ENCODE measurements at places on chromosomes 5 and 9.

- no peak for DNase-seq
- no peaks in the 10 kb centered on the region for H3K27me3 ChIP-seq
- no peak overlapping the region for H3K27ac ChIP-seq
- no peaks in the 10 kb centered on the region for H3K36me3 ChIP-seq
- no peak overlapping the region for H3K4me3 ChIP-seq
Observed at GRCh38 chr5:88886746-88887341, 3.9 kb upstream of the MEF2C start.

GRCh38 chr9:68998385-68998784 lies 15.5 kb downstream of the PRKACG start:
- H3K27ac ChIP-seq = no peak overlapping the region
- DNase-seq = no peak
- H3K4me3 ChIP-seq = no peak overlapping the region
- no peaks in the 10 kb centered on the region for H3K4me1 ChIP-seq
- H3K27me3 ChIP-seq = no peaks in the 10 kb centered on the region
- H3K36me3 ChIP-seq = no peaks in the 10 kb centered on the region

DNA sequence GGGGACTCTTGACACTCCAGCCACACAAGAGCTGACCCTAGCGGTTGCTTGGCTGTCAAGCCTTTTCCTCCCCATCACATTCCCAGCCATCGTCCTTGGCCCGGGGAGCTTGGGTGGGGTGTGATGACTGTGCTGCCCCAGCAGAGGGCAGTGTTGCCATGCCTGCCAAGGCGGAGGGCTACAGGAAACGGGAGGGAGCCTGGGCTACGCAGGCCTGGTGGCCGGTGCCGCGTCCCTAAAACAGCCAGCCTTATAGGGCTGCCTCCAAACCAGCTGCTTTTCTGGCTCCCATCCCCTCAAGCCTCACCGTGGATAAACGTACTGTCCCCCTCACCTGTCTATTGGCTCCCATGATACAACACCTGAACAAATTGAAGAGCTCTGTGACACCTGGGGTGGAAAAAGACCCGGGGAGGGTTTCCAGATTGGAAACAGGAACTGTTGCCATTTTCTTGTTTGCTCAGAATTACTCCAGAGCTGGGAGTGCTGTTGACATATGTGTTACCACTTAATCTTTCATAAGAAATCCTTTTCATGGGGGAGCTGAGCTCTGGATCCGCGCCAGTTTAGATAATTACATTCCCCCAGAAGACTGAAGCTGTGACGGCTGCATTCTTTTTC lies 72.8 kb upstream of the ASTN2 start:
- H3K27me3 ChIP-seq = no peaks in the 10 kb centered on the region
- DNase-seq = peak; percentile 93
- no peak overlapping the region for H3K4me3 ChIP-seq

DNA sequence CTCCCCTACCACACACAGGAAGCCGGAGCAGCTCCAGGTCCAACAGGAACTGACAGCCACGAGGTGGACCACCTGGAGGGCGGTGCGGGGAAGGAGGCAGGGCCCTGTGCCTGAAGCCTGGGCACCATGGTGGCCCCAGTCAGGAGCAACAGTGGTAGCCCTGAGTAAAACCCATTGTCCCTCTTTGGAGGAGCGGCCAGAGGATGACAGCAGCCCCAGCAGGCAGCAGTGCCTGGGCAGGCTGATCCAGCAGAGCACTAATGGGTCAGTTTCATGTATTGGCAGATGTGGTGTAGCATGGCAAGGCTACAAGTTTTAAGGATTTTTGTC lies 47.7 kb upstream of the GARNL3 start:
- no peaks in the 10 kb centered on the region for H3K27me3 ChIP-seq
- no peak for DNase-seq
- no peaks in the 10 kb centered on the region for H3K4me1 ChIP-seq
- no peak overlapping the region for H3K4me3 ChIP-seq
- no peaks in the 10 kb centered on the region for H3K36me3 ChIP-seq

- no peak for DNase-seq
- H3K27ac ChIP-seq = no peak overlapping the region
- no peaks in the 10 kb centered on the region for H3K36me3 ChIP-seq
- no peaks in the 10 kb centered on the region for H3K4me1 ChIP-seq
- H3K27me3 ChIP-seq = no peaks in the 10 kb centered on the region
Observed at GRCh38 chr9:126470241-126470993, 143.3 kb upstream of the LMX1B start.

DNA sequence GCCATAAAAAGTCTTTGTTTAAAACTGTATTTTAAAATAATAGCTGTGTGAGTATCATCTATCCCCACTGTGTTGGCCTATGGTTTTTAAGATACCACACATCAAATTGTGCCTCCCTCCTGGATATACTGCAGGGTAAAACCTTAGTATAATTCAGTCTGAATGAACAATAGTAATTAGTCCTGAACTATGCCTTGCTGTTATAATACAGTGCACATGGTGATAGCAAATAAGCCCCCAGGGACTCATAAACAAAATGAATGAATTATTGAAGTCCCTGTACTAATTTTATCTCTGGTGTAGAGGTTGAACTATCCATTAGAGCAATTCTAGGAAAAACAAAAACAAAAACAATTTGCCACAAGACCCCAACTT lies 142.7 kb upstream of the ADAMTSL1 start:
- H3K4me3 ChIP-seq = no peak overlapping the region
- no peak for DNase-seq
- no peaks in the 10 kb centered on the region for H3K36me3 ChIP-seq
- H3K4me1 ChIP-seq = no peaks in the 10 kb centered on the region

GRCh38 chr5:124839371-124839998 lies 93.0 kb upstream of the ZNF608 start:
- H3K27me3 ChIP-seq = no peaks in the 10 kb centered on the region
- H3K4me3 ChIP-seq = no peak overlapping the region
- DNase-seq = no peak
- no peaks in the 10 kb centered on the region for H3K36me3 ChIP-seq

- H3K4me1 ChIP-seq = no peaks in the 10 kb centered on the region
- no peaks in the 10 kb centered on the region for H3K36me3 ChIP-seq
- no peaks in the 10 kb centered on the region for H3K27me3 ChIP-seq
- H3K27ac ChIP-seq = no peak overlapping the region
Observed at GRCh38 chr9:104833696-104834095, 69.8 kb downstream of the NIPSNAP3B start.

DNA sequence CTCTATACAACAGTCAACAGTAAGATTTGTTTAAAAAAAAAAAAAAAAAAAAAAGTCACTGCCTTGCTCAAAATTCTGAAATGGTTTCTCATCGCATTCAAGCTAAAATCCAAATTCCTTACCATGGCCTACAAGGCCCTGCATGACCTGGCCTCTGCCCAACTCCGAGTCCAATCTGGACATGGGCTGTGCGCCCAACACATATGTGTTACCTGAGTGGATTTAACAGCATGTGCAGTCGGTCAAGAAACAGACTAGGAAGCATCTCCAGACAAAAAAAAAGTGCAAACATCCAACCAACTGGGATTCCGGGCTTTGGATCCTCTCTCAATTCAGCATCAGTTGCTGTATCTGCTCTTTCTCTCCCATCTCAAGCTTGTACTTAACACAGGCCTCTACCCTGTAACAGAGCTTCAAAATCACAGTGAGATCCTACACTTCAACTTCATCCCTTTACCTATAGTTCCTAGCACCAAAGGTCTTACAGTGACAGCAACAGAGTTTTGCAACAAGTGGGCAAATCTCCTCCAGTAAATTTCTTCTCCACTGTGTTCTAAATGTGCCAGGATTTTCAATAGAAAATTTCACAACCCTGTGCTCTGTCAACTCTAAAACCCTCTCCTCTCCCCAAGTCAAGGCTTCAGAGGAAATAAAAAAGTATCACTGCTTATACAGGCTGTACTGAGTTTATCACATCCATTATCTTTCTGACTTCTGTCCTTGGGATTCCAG lies 19.6 kb downstream of the ZNF608 start:
- DNase-seq = no peak
- H3K36me3 ChIP-seq = no peaks in the 10 kb centered on the region
- H3K27me3 ChIP-seq = no peaks in the 10 kb centered on the region
- H3K27ac ChIP-seq = no peak overlapping the region
- H3K4me3 ChIP-seq = no peak overlapping the region

DNA sequence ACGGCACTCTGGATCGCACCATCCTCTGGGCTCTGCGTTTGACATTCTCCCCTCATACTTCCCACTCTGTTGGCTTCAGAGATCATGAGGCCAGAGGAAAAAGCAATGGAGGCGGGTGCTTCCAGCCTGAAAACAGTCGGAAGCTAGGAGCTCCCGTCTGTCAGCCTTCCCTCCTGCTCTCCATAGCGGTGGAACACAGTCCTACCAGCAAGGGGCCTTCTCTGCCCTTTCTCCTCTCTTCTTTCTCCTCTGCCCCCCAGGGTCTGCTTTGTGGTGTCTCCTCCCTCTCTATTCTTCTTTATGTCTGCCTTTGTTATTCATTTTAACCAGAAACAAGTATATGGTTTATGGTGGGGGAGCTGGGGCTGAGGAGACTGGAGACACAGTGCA lies 152.5 kb upstream of the NFIB start:
- no peaks in the 10 kb centered on the region for H3K36me3 ChIP-seq
- H3K27me3 ChIP-seq = no peaks in the 10 kb centered on the region
- H3K4me3 ChIP-seq = no peak overlapping the region
- no peak for DNase-seq
- H3K4me1 ChIP-seq = no peaks in the 10 kb centered on the region

DNA sequence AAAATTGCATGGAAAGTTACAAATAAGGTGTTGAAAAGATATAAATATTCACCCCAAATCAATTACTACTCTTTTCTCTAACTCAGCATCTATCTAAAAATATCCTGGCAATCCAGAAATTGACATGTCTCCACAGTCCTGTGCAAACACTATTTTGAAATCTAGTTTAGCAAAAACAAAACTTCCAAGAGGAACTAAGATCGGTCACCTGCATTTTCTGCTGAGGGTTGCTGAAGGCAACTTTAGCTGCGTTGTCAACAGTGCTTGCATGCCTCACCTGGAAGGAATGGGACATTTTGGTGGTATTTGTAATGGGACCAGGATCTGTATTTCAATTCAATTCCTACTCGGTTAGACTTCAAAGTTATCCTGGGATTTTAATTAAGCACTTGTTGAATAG lies 398.3 kb downstream of the NTRK2 start:
- H3K27ac ChIP-seq = no peak overlapping the region
- H3K4me3 ChIP-seq = no peak overlapping the region
- H3K4me1 ChIP-seq = no peaks in the 10 kb centered on the region
- no peak for DNase-seq

DNA sequence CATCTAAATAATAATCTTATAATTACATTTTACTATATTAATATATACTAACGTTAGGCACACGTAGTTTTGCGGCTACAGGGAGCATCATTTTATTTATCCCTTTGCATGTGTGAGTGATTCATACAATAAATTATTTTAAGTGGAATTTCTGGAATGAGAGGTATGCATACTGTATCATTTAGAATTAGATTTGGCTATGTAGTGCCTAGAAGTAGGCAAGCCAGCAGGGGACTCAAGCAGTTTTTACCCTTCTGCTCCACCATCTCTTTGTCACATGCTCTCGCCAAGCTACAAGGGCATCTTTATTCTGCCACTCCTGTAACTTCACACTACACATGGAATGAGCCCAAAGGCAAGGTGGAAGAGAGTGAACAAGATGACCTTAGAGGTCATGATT lies 60.8 kb downstream of the MEGF10 start:
- H3K4me1 ChIP-seq = no peaks in the 10 kb centered on the region
- no peaks in the 10 kb centered on the region for H3K27me3 ChIP-seq
- no peaks in the 10 kb centered on the region for H3K36me3 ChIP-seq

GRCh38 chr5:74313896-74314295 lies 326.6 kb downstream of the ENC1 start:
- peaks cover 9% of the 10 kb centered on the region for H3K4me1 ChIP-seq
- no peaks in the 10 kb centered on the region for H3K36me3 ChIP-seq
- H3K27me3 ChIP-seq = no peaks in the 10 kb centered on the region
- no peak overlapping the region for H3K27ac ChIP-seq

DNA sequence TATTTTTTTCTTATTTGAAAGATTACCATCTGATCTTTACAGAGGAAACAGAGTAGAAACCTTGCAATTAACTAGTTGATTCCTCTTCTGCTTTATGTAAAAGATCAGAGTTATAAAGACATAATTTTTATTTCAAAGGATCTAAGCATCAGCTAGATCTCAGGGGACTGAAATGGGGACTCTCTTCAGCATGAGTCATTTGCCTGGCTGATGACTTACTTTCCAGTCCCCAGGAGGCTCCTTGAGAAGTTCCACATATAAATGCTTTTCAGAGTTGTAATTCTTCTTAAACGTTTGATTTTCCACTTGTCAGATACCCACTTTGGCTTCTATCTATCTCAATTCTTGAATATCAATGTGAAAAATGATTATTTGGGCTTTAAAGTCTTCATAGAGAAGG lies 389.4 kb downstream of the RAB3C start:
- no peak overlapping the region for H3K4me3 ChIP-seq
- no peaks in the 10 kb centered on the region for H3K4me1 ChIP-seq
- H3K27ac ChIP-seq = no peak overlapping the region
- H3K36me3 ChIP-seq = peaks cover 2% of the 10 kb centered on the region
- DNase-seq = no peak
- H3K27me3 ChIP-seq = no peaks in the 10 kb centered on the region

DNA sequence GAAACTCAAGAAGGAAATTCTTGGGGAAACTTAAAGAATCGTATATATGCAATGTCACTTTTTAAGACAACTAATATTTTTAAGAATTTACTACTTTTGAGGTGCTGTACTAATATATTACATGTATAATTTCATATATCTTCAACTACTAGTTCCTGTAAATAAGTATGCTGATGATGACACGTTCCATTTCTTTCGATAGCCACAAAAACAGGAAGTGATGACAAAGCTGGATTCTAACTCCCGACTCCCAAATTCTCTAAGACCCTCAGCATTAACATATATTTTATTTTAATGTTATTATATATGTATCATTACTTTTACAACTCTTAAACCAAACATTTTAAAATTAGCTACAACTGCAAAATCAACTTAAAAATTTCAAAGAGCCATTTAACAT lies 74.8 kb downstream of the STK32A start:
- no peak overlapping the region for H3K4me3 ChIP-seq
- DNase-seq = no peak
- no peak overlapping the region for H3K27ac ChIP-seq
- no peaks in the 10 kb centered on the region for H3K27me3 ChIP-seq

GRCh38 chr9:107690021-107690420 lies 200.5 kb upstream of the KLF4 start:
- no peaks in the 10 kb centered on the region for H3K36me3 ChIP-seq
- no peak overlapping the region for H3K4me3 ChIP-seq
- no peak overlapping the region for H3K27ac ChIP-seq
- no peaks in the 10 kb centered on the region for H3K27me3 ChIP-seq

DNA sequence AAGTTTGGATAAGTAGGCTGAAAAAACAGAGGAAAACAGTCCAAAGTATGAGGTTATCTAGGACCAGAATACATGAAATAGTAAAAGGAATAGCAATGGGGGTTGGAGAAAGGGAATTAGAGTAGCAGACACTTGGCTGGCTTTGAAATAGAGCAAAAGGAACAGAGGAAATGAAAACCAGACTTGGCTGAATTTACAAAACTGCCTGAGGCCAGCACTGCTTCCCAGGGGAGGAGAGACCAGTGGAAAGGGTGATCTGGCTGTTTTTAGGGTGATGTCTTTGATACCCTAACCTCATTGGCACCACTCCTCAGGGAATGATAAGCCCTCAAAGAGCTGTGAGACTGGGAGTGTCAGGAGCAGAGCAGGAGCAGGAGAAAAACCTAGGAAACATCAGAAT lies 413.4 kb upstream of the SLC30A5 start:
- H3K36me3 ChIP-seq = no peaks in the 10 kb centered on the region
- no peak overlapping the region for H3K4me3 ChIP-seq
- no peak overlapping the region for H3K27ac ChIP-seq
- peak; percentile 8 for DNase-seq
- H3K4me1 ChIP-seq = no peaks in the 10 kb centered on the region
